ENCODE measurements at places on chromosomes 1 and 21.

DNA sequence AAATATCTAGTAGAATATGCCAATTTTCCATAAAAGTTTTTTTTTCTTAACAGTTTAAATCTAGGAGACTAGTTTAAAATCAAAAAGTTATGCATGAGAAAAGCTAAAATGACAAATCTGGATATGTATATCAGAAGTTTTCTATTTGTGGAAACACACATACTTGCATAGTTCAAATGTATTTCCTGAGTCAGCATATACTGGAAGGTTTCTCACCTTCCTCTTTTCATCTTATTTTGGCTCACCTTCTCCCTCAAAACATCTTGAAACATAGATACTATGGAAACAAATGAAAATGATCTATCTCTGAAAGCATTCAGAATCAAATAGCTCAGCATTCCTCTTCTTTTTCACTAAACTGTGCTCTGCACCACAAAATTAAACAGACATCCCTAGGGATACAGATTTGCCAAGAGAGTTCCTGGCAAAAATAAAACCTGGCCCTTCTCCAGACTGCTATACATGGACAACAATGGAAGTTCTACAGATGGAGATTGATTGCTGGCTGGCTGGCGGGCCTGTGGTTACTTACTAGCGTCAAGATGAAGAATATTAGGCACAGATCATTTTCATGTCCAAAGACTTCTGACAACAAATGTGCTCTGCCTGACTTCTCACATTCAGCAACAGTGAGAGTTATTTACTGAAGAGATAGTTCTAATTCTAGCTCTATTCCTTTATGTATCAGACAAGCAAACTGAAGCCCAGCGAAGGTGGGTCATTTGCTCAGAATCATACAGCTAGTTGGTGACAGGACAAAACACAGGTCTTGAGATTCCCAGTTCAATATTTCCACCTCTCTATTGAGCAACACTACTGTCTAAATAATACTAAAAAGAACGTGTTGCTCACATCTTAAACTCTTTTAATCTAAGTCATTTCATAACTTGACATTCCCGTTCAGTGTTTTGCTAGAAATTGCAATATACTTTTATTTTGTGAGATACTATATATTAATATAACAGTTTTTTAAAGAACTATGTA lies 26.6 kb downstream of the DIPK1A start:
- H3K36me3 ChIP-seq = no peaks in the 10 kb centered on the region
- no peak overlapping the region for H3K4me3 ChIP-seq
- H3K27ac ChIP-seq = no peak overlapping the region
- no peak for DNase-seq
- no peaks in the 10 kb centered on the region for H3K4me1 ChIP-seq
- H3K27me3 ChIP-seq = no peaks in the 10 kb centered on the region

- DNase-seq = no peak
- H3K4me3 ChIP-seq = no peak overlapping the region
- no peaks in the 10 kb centered on the region for H3K27me3 ChIP-seq
- no peak overlapping the region for H3K27ac ChIP-seq
- no peaks in the 10 kb centered on the region for H3K4me1 ChIP-seq
Observed at GRCh38 chr21:15687208-15687607, 42.6 kb upstream of the USP25 start.

- no peak overlapping the region for H3K27ac ChIP-seq
- no peaks in the 10 kb centered on the region for H3K36me3 ChIP-seq
- H3K4me3 ChIP-seq = no peak overlapping the region
- H3K4me1 ChIP-seq = no peaks in the 10 kb centered on the region
- no peaks in the 10 kb centered on the region for H3K27me3 ChIP-seq
- DNase-seq = no peak
Observed at GRCh38 chr21:44893278-44893556, 19.7 kb upstream of the PTTG1IP start.

GRCh38 chr1:46289976-46290375 lies 13.4 kb downstream of the LRRC41 start:
- H3K27ac ChIP-seq = no peak overlapping the region
- H3K4me3 ChIP-seq = no peak overlapping the region
- DNase-seq = no peak
- H3K27me3 ChIP-seq = no peaks in the 10 kb centered on the region
- H3K36me3 ChIP-seq = peaks cover 2% of the 10 kb centered on the region

- H3K27ac ChIP-seq = no peak overlapping the region
- H3K4me1 ChIP-seq = no peaks in the 10 kb centered on the region
- no peaks in the 10 kb centered on the region for H3K27me3 ChIP-seq
- no peaks in the 10 kb centered on the region for H3K36me3 ChIP-seq
- H3K4me3 ChIP-seq = no peak overlapping the region
Observed at GRCh38 chr1:84339503-84339902, 38.0 kb downstream of the SAMD13 start.

- no peak for DNase-seq
- no peaks in the 10 kb centered on the region for H3K36me3 ChIP-seq
- no peak overlapping the region for H3K27ac ChIP-seq
- no peaks in the 10 kb centered on the region for H3K27me3 ChIP-seq
- H3K4me3 ChIP-seq = no peak overlapping the region
Observed at GRCh38 chr1:98364544-98364943, 297.0 kb upstream of the SNX7 start.

DNA sequence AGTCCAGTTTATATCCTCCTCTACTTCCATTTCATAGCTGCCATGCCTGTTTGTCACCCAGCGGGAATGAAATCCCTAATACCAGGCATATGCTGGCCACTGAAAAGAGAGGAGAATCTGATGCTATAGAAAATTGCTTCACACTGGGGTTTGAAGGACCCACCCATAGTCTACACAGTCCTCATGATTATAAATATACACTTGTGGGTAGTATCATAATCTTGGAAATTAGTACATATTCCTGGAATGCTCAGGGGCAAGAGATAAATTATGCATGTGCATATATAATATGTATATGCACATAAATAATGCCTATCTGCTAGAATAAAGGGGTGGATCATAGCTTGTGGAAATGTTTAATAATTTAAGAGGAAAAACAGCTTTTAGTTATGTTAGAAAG lies 105.8 kb downstream of the PRRX1 start:
- H3K27ac ChIP-seq = no peak overlapping the region
- no peaks in the 10 kb centered on the region for H3K36me3 ChIP-seq
- H3K4me3 ChIP-seq = no peak overlapping the region
- DNase-seq = no peak
- H3K27me3 ChIP-seq = no peaks in the 10 kb centered on the region
- H3K4me1 ChIP-seq = no peaks in the 10 kb centered on the region

DNA sequence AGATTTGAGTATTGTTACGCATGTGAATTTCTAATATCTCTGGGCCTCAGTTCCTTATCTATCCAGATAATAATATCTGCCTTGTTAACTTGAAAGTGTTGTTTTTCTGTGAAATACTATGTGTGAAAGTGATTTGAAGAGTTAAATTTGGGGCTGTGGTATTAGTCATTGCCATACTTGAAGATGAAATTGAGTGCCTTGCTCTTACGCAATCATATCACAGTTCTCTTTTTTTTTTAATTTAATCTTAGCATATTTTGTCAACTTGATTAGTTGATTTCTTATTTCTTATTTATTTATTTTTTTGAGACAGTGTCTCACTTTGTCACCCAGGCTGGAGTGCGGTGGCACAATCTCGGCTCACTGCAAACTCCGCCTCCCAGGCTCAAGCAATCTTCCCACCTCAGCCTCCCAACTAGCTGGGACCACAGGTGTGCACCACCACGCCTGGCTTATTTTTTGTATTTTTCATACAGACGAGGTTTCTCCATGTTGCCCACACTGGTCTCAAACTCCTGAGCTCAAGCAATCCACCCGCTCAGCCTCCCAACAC lies 31.0 kb downstream of the AGO4 start:
- no peaks in the 10 kb centered on the region for H3K27me3 ChIP-seq
- DNase-seq = no peak
- H3K4me3 ChIP-seq = no peak overlapping the region
- no peak overlapping the region for H3K27ac ChIP-seq

GRCh38 chr1:52037402-52037814 lies 3.8 kb upstream of the KTI12 start:
- no peak overlapping the region for H3K4me3 ChIP-seq
- DNase-seq = no peak
- no peaks in the 10 kb centered on the region for H3K4me1 ChIP-seq
- no peaks in the 10 kb centered on the region for H3K27me3 ChIP-seq

GRCh38 chr1:236150311-236150955 lies 8.1 kb downstream of the GPR137B start:
- DNase-seq = no peak
- H3K27ac ChIP-seq = no peak overlapping the region
- no peaks in the 10 kb centered on the region for H3K4me1 ChIP-seq
